GM12891 (cell line): ENCODE measurements at places on chromosomes 1 and 21.

DNA sequence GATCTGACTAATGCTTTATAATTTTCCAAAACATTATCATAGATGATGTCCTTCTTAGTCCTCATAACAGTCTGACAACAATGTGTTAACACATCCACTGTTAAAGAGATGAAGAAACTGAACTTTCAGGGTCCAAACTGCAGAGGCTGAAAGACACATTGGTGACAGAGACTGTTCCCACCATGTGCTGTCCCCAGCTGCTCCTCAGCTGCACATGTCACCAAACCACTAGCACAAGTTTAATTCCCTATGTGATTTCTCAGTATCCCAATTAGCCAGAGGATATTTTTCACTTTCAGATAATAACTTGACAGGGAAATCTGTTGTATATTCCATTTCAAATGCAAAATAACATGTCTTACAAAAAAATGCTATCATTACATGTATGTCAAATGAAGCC, 24.6 kb downstream of the LAMC2 start:
- DNase-seq, result no peak

- DNase-seq, result no peak
Observed at GRCh38 chr1:29592731-29593130, 356.4 kb downstream of the PTPRU start.

- DNase-seq, result no peak
Observed at GRCh38 chr1:167567663-167568062, 14.1 kb upstream of the CREG1 start.

DNA sequence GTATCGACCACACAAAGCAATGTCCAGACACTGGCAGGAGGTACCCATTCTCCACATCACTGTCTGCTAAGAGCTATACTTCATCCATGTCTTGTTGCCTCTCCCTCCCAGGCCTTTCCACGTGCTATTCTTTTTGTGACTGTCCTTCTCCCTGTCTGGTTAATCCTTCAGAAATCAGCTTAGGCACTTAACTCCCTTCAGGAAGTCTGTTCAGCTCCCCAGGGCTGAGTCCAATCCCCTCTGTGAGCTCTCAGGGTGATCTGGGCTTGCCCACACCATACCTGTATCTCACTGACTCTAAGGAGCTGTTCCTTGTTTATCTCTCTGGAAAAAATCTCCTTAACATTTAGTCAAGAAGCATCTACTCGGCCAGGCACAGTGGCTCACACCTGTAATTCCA, 69.4 kb downstream of the NID1 start:
- DNase-seq, result no peak

- no peak for DNase-seq
Observed at GRCh38 chr1:115190540-115191170, 101.4 kb upstream of the TSPAN2 start.

DNA sequence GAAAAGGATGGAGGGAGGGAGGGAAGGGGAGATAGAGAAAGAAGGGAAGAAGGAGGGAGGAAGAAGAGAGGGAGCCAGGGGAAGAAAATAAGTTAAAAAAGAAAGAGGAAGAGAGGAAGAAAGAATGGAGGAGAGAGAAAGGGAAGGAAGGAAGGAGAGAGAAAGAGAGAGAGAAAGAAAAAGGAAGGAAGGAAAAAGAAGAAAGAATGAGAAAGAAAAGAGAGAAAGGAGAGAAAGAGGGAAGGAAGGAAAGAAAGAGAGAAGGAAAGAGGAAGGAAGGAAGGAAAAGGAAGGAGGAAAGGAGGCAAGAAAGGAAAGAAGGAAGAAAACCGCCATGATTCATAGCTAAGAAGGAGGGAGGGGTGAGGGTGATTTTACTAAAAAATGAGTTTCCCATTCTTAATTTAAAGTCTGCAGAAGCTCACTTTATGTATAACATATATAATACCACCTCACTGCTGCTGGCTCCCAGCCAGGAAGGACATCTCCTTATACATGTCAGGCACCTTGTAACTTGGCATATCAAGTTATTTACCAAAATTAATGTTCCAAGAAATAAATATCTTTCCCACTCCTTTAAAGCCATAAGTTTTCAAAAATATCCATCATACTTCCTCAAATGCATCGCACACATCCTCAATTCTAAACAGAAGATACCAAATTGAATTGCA, 46.0 kb upstream of the OLIG2 start:
- no peak for DNase-seq
